ENCODE measurements at places on chromosomes 2 and 18.

GRCh38 chr18:72436401-72436800 is 107.7 kb downstream of the CBLN2 start:
- DNase-seq: no peak

DNA sequence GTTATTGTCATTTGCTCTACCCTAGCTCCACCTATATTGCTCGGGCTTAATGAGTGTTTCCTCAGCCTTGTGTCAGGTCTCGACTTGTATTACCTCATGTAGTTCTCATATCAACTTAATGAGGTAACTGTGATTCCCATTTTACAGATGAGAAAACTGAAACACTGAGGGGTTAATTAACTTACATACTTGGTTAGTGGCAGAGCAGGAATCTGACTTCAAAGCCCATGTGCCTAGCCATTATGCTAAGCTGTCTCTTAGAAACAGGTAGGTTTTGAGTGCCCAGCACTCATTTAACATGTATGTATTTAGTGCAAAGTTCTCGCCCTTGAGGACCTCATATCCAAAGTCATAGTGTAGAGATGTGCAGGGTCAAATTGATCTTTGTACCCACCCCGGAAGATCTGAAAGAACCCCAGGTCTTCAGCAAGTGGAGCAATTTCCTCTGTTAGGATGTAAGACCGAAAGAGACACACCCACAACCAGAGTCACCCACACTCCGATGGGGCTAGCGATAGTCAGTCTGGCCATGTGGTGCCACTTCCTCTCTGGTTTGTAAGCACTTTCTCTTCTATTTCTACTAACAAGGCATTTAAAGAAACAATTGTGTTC is 121.0 kb upstream of the SLC39A10 start:
- DNase-seq: no peak

DNA sequence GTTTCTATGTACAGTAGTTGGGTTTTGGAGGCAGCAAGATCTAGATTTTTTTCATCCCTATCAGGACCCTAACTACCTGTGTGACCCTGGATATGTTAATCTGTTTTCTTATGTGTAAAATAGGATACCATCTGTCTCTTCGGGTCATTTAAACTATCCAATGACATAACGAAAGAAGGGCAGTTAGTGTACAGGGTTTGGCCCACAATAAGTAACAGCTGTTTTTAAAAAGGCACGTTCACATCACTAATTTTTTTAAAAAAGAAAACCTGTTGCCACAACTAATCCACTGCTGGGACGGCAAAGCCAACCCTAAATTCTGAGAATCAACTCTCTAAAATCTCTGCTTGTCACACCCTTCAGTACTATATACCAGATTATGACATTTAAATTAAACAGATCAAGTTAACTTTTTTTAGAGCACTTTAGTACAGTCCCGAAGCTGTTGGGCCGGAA is 869 bp downstream of the USP40 start:
- no peak for DNase-seq

GRCh38 chr2:237574894-237575868 is 8.8 kb downstream of the PRLH start:
- DNase-seq: no peak

GRCh38 chr2:16302431-16303272 is 362.3 kb downstream of the MYCN start:
- no peak for DNase-seq

DNA sequence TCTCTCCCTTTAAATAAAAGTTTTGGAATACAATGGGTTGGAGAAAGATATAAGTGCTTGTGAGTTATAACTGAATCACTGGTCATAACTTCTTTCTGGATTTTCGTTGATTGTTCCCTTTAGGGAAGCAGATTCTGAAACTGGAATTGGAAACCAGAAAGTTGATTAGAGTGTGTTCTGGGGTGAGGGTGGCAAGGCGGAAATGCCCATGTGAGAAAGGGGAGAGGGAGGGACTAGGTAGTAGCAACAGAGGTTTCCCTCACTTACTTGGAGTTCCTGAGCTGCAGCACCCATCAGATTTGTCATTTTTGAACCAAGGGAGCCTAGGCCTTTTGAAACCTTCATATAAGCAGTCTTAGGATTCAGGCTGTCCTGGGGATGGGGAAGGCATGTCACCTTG is 453.4 kb downstream of the KCNJ3 start:
- no peak for DNase-seq

GRCh38 chr2:202335791-202336467 is 40.2 kb upstream of the BMPR2 start:
- DNase-seq: no peak

DNA sequence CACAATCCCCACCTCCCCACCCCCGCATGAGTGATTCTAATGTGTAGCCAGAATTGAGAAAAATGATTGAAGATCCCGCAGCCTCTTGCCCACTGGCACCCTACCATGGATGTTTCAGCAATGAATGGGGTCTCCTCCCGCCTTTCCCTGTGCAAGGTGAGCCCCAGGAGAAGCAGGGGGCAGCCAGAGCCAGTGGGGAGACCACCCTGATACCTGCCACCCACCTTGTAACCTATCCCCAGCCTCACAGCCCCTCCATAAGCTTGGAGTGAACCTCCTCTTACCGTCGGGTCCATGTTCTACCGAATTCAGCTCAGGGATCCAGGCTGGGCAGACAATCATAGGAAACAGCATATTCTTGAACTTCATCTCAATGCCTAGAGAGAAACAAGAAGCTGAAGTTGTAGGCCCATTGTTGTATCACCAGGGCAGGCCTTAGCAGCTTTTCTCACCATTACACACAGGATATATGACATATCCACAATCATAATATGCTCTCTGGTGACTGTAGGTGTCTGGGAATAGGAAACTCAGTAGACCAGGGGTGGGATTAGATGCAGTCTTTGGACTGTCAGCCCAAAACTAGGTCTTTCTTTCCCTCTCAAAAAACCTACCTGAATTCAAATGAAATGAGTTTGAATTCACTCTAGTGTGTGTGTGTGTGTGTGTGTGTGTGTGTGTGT is 30.9 kb downstream of the XDH start:
- DNase-seq: no peak
